ENCODE measurements at places on chromosomes 6 and 20. TPM values are rescaled to one million over a fixed set of nuclear protein-coding genes. Genes with fewer than 3 reads are reported as not detected.

The RFX6 gene
- polyA plus RNA-seq: not detected

DNA sequence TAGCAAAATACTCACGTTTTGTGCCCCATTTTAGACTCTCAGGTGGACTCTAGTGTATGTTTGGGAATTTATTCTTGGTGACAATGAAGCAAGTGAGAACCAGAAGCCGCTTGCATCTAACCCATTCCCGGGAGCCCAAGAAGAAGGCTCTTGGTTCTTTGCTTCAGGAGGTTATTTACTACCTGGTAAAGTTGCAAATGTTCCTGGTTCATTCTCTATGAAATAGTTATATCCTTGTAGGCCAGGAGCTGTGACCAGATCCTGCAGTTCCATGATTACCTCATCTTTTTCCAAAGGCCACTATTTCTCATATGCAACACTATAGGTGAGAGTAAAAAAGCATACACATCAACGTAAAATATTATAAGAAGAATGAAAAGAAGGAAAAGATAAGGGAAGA, 60.9 kb upstream of the FABP7 start:
- no peak for DNase-seq
- H3K4me1 ChIP-seq: no peaks in the 10 kb centered on the region
- no peaks in the 10 kb centered on the region for H3K36me3 ChIP-seq
- no peak overlapping the region for H3K4me3 ChIP-seq
- no peaks in the 10 kb centered on the region for H3K27me3 ChIP-seq

The LY6G6F gene
- polyA plus RNA-seq: not detected

GRCh38 chr20:31788578-31788977, 30.6 kb upstream of the MYLK2 start:
- H3K27ac ChIP-seq: no peak overlapping the region
- no peaks in the 10 kb centered on the region for H3K36me3 ChIP-seq

The GNAS-AS1 gene
- not detected for polyA plus RNA-seq

- no peaks in the 10 kb centered on the region for H3K36me3 ChIP-seq
- H3K27me3 ChIP-seq: no peaks in the 10 kb centered on the region
- DNase-seq: no peak
- no peak overlapping the region for H3K27ac ChIP-seq
Observed at GRCh38 chr6:2958331-2958711, 13.0 kb downstream of the SERPINB6 start.

DNA sequence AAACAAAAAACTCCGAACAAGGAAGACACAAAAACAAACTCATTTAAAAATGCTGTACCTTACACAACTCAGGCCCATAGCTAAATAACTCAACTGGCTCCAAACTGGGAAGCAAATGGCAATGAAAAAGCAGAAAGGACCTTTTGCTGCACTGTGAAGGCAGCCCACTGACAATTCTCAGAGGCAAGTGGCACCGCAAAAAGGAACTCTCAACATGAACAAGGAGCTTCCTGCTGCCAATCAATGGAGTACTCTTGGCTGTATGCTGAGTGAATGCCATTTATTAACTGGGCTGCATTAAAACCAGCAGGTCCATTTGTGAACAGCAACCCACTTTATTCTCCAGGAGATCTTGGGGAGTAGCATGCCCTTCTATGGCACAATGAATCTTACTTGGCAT, 209.9 kb downstream of the PTPRK start:
- no peaks in the 10 kb centered on the region for H3K27me3 ChIP-seq
- H3K27ac ChIP-seq: no peak overlapping the region
- H3K4me3 ChIP-seq: no peak overlapping the region
- no peaks in the 10 kb centered on the region for H3K4me1 ChIP-seq

- H3K27me3 ChIP-seq: no peaks in the 10 kb centered on the region
- no peaks in the 10 kb centered on the region for H3K36me3 ChIP-seq
- no peak for DNase-seq
- H3K4me1 ChIP-seq: no peaks in the 10 kb centered on the region
- no peak overlapping the region for H3K27ac ChIP-seq
- H3K4me3 ChIP-seq: no peak overlapping the region
Observed at GRCh38 chr6:35489066-35489465, 7.8 kb downstream of the TEAD3 start.

The TINAG gene
- not detected for polyA plus RNA-seq

The VGLL2 gene
- not detected for polyA plus RNA-seq

DNA sequence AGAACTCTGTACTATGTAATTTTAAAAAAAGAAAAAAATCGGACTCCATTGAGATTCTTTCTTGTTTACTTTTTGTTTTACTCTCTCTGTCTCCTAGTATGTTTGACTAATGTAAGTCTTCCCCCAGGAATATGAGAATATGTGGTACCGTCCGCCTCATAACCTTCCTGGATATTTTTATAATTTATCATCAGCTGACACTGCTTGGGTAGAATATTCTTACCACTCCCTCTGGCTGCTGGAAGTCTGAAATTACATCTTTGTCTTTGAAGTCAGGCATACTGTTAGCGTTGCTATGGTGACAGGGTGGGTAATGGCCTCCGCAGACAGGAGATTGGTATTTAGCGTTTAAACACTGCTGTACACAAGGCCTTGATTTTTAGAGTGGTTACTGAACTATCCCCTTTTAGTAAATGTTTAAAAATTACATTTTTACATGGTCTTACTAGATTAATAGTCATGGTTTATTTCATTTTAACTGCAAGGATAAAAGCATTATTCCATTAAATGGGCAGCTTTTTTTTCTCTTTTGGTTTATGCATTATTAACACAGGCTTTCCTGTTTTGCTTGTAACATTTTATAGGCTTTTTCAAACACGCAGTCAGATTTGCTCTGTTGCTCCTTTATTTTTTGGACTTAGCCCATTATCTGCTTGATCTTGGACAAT, 176.4 kb downstream of the ARID1B start:
- H3K4me1 ChIP-seq: peaks cover 52% of the 10 kb centered on the region
- H3K4me3 ChIP-seq: no peak overlapping the region
- DNase-seq: peak; percentile 77
- H3K36me3 ChIP-seq: no peaks in the 10 kb centered on the region
- H3K27ac ChIP-seq: no peak overlapping the region

All from CD4-positive, alpha-beta memory T cell (primary cell).